ENCODE measurements at places on chromosomes 11 and 22. TPM values are rescaled to one million over a fixed set of nuclear protein-coding genes. Genes with fewer than 3 reads are reported as not detected.

Gene TMEM86A
- total RNA-seq = 6.3 TPM

Gene TMEM121B
- total RNA-seq = 2.1 TPM

Gene CRYBA4
- total RNA-seq = not detected

Gene ASRGL1
- total RNA-seq = 54.8 TPM

Gene MUC15
- 10.5 TPM for total RNA-seq

Gene P2RY6
- total RNA-seq = 3.2 TPM

Gene MPPED2
- 1.3 TPM for total RNA-seq

Gene HTATIP2
- total RNA-seq = 59.9 TPM

Gene ANGPTL5
- 0.23 TPM for total RNA-seq

Gene UPK3A
- total RNA-seq = not detected

GRCh38 chr11:131975619-131976018 lies 605.2 kb downstream of the NTM start:
- H3K27me3 ChIP-seq = no peaks in the 10 kb centered on the region
- H3K4me1 ChIP-seq = no peaks in the 10 kb centered on the region
- no peak overlapping the region for H3K4me3 ChIP-seq
- no peaks in the 10 kb centered on the region for H3K36me3 ChIP-seq

GRCh38 chr11:100731471-100731870 lies 44.4 kb downstream of the ARHGAP42 start:
- H3K4me1 ChIP-seq = no peaks in the 10 kb centered on the region
- DNase-seq = no peak
- no peaks in the 10 kb centered on the region for H3K36me3 ChIP-seq
- H3K27ac ChIP-seq = no peak overlapping the region
- H3K4me3 ChIP-seq = no peak overlapping the region
- H3K27me3 ChIP-seq = no peaks in the 10 kb centered on the region

DNA sequence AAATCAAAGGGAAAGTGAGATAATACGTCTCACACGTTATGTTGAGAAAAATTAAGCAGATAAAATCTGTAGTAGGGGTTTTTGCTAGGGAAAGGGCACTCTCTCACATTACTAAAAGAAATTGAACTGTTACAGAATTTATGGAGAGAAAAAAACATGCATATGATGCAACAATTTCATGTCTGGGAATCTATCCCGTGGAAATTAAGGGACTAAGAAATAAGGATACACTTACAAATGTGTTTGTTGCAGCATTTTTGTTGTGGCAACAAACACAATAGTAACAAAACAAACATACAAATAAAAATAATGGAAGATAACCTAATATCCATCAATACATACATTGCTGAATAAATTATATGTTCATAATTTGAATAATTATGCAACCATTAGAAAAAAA lies 96.3 kb upstream of the ZBED5 start:
- H3K27ac ChIP-seq = no peak overlapping the region
- no peak overlapping the region for H3K4me3 ChIP-seq
- H3K36me3 ChIP-seq = no peaks in the 10 kb centered on the region
- no peaks in the 10 kb centered on the region for H3K4me1 ChIP-seq
- no peaks in the 10 kb centered on the region for H3K27me3 ChIP-seq

GRCh38 chr11:102798012-102798746 lies at the start of gene MMP1:
Gene MMP1 (minus strand): TSS chr11:102798160. CDS start chr11:102798092, 68 bp downstream.
- H3K4me3 ChIP-seq = no peak within 1 kb of the TSS
- no peak for DNase-seq
- no peak within 1 kb of the TSS for H3K27ac ChIP-seq
- H3K27me3 ChIP-seq = no peaks in the 10 kb centered on the region
- H3K36me3 ChIP-seq = no peaks in the 10 kb centered on the region
- no peaks in the 10 kb centered on the region for H3K4me1 ChIP-seq

- no peaks in the 10 kb centered on the region for H3K36me3 ChIP-seq
- H3K4me3 ChIP-seq = no peak overlapping the region
- no peaks in the 10 kb centered on the region for H3K27me3 ChIP-seq
Observed at GRCh38 chr11:1830322-1831223, 4.2 kb upstream of the SYT8 start.

DNA sequence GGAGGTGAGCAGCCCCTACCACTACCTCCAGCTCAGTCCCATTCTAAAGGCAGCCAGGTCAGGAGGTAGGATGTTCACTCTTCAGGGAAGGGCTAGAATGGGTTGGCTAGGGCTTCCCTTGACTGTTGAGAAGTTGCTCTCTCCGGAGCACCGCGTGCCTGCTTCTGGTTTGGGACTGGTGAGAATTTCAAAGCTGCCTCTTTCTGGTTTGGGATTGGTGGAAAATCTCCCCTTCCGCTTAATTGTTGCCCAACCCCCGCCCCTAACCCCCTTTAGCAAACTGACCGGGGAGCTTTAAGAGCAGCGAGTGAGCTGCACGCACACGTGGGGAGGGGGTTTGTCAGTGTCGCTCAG lies 686 bp downstream of the USP2 start:
- H3K4me3 ChIP-seq = peak overlapping the region; percentile 53
- H3K4me1 ChIP-seq = peaks cover 23% of the 10 kb centered on the region
- no peaks in the 10 kb centered on the region for H3K36me3 ChIP-seq
- DNase-seq = no peak
- no peaks in the 10 kb centered on the region for H3K27me3 ChIP-seq

GRCh38 chr11:47983464-47984397 lies 3.4 kb downstream of the PTPRJ start:
- H3K27ac ChIP-seq = no peak overlapping the region
- peaks cover 21% of the 10 kb centered on the region for H3K4me1 ChIP-seq
- no peak overlapping the region for H3K4me3 ChIP-seq
- no peaks in the 10 kb centered on the region for H3K36me3 ChIP-seq

- DNase-seq = no peak
- no peaks in the 10 kb centered on the region for H3K4me1 ChIP-seq
- no peak overlapping the region for H3K4me3 ChIP-seq
- no peaks in the 10 kb centered on the region for H3K27me3 ChIP-seq
- no peak overlapping the region for H3K27ac ChIP-seq
- H3K36me3 ChIP-seq = peaks cover 16% of the 10 kb centered on the region
Observed at GRCh38 chr22:44154436-44154942, 26.2 kb upstream of the PARVG start.

- no peak for DNase-seq
- no peaks in the 10 kb centered on the region for H3K36me3 ChIP-seq
- H3K4me3 ChIP-seq = no peak overlapping the region
- no peak overlapping the region for H3K27ac ChIP-seq
Observed at GRCh38 chr22:28229566-28230485, 310.8 kb upstream of the PITPNB start.

GRCh38 chr22:25199731-25200520 lies at the start of gene CRYBB3:
Gene CRYBB3 (plus strand): TSS chr22:25199858. CDS start chr22:25201397, 1,539 bp downstream.
- no peak within 1 kb of the TSS for H3K27ac ChIP-seq
- H3K36me3 ChIP-seq = peaks cover 2% of the 10 kb centered on the region
- peak; percentile 52 for DNase-seq
- no peaks in the 10 kb centered on the region for H3K4me1 ChIP-seq
- H3K4me3 ChIP-seq = no peak within 1 kb of the TSS
- H3K27me3 ChIP-seq = no peaks in the 10 kb centered on the region

DNA sequence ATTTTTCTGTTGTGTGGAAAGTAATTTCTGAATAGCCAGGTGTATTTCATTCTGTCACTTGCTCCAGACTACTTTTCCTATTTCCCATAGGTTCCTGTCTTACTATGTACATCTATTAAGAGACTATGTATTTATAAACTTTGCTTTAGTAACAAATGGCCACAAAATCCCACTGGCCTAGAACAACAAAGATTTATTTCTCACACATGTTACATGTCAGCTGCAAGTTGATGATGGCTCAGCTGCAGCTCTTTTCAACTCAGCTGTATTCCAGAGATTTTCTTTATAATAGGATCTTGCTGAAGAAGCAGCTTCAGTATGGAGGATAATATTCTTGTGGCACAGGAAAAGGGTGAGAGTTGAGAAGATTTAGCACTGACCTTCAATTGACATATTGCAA lies 539.6 kb upstream of the LRRC4C start:
- no peaks in the 10 kb centered on the region for H3K4me1 ChIP-seq
- no peak overlapping the region for H3K27ac ChIP-seq
- no peaks in the 10 kb centered on the region for H3K36me3 ChIP-seq
- H3K27me3 ChIP-seq = no peaks in the 10 kb centered on the region

GRCh38 chr11:85756401-85757200 lies 54.3 kb downstream of the SYTL2 start:
- no peaks in the 10 kb centered on the region for H3K36me3 ChIP-seq
- H3K4me3 ChIP-seq = no peak overlapping the region
- no peak overlapping the region for H3K27ac ChIP-seq

DNA sequence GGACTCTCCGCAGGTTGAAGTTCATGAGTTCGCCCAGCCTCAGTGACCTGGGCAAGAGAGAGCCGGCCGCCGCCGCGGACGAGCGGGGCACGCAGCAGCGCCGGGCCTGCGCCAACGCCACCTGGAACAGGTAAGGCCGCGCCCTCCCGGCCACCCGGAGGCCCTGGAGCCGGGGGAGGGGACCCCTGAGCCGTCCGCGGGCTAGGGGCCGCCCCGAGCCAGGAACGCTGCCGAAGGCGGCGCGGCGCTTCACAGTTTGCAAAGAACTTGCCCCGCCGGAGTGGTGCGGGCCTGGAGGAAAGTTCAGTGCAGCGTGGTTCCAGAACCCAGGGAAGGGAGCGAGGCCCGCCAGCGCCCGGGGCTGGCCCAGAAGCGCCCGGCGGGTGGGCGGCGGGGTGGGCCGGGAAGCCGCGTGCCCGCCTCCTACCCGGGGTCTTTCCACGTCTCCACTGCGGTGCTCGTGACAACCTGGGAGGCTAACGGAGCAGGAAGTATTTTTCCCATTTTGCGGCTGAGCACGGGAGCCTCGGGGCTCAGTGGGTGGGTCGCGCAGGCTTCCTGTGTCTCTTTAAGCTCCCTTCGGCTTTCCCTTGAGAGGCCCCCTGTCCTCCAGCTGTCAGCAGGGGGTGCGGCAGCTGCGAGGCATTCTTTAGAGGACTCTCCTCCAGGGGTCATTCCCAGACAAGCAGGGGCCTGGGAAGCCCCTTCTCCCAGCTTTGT lies 635 bp downstream of the PRR5 start:
- peaks cover 26% of the 10 kb centered on the region for H3K4me1 ChIP-seq
- H3K27me3 ChIP-seq = no peaks in the 10 kb centered on the region
- peak; percentile 76 for DNase-seq
- peak overlapping the region; percentile 68 for H3K4me3 ChIP-seq
- H3K27ac ChIP-seq = peak overlapping the region; percentile 24
- H3K36me3 ChIP-seq = no peaks in the 10 kb centered on the region

DNA sequence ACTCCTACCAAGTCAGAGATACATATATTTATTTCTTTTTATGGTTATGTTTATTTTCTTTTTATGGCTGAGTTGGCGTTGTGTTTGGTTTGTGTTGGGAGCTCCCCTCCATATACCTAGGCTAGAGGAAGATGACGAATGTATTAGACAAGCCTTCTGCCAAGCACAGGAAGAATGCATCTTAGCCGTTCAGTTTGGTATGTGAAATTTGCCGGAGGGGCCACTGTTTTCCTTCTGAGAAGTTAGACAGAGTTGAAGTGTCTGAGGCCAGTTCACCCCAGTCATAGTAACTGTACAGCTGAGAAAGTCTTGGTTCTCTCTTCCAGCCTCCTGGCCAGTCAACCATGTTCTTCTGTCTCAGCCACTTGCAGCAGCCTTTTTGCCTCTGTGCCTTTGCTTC lies 29.8 kb downstream of the TEAD1 start:
- H3K36me3 ChIP-seq = no peaks in the 10 kb centered on the region
- DNase-seq = no peak
- no peaks in the 10 kb centered on the region for H3K27me3 ChIP-seq
- peaks cover 34% of the 10 kb centered on the region for H3K4me1 ChIP-seq
- H3K4me3 ChIP-seq = no peak overlapping the region

- no peak for DNase-seq
- H3K4me3 ChIP-seq = no peak overlapping the region
- no peak overlapping the region for H3K27ac ChIP-seq
- H3K4me1 ChIP-seq = no peaks in the 10 kb centered on the region
- H3K36me3 ChIP-seq = peaks cover 5% of the 10 kb centered on the region
Observed at GRCh38 chr22:37239336-37240239, 4.5 kb downstream of the RAC2 start.

Data from upper lobe of right lung (tissue), 1 donor.